HL-60 (cell line): ENCODE measurements at places on chromosomes 13 and 19.

DNA sequence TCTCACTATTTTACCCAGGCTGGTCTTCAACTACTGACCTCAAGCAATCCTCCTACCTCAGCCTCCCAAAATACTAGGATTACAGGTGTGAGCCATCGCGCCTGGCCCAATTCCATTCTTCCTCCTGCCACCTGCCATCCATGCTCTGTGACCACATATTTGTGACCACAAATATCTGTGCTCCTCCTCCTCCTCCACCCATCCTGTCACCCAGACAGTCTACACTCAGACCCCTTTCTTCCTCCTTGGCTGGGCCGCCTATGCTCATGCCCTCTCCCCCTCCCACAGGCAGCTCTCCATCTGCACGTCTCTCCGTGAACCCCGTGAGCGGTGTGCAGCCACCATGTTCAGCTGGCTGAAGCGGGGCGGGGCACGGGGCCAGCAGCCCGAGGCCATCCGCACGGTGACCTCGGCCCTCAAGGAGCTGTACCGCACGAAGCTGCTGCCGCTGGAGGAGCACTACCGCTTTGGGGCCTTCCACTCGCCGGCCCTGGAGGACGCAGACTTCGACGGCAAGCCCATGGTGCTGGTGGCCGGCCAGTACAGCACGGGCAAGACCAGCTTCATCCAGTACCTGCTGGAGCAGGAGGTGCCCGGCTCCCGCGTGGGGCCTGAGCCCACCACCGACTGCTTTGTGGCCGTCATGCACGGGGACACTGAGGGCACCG lies 3.2 kb downstream of the EHD2 start:
- no peak for DNase-seq

DNA sequence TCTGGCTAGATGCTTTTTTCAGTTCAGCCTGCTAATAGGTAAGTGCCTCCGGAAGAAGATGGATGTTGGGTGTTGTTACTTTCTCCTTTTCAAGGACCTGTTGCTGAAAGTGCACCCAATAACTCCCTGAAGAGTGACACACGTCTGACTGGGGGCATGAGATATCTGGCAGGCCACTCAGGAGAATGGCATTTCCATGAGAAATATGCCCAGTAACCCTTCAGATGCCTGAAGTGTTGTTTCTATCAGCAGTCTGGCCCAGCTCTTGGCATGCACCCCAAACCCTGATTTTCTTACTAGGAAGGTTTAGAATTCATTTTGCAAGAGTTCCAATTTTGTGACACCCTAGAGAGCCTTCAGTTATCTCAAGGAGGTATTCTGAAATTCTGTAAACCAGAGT lies 71.5 kb downstream of the ARHGAP35 start:
- DNase-seq, result no peak

- no peak for DNase-seq
These were observed 21.9 kb upstream of the SLC35E1 start for GRCh38 chr19:16594131-16594586.

DNA sequence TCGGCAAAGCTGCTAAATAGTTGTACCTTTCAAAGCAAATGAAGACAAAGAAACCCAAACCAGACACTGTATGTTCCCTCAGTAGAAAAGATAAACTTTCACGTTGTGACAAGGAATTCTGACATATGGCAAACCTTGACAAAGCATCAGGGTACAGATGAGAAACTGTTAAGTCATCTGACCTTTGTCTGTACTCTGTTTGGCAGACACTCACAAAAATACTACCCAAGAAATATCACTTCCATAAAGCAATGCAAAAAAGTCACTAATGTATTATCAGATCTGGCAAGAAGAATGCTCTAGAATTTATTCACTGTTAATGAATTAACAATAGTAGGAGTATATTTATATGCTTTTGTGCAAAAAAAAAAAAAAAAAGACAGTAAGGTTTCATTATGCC lies 843.7 kb downstream of the DIAPH3 start:
- no peak for DNase-seq

GRCh38 chr13:85615031-85615430 lies 184.2 kb downstream of the SLITRK6 start:
- no peak for DNase-seq

- no peak for DNase-seq
These were observed 25.9 kb downstream of the RXFP2 start for GRCh38 chr13:31765138-31765785.
